ENCODE measurements at places on chromosomes 3 and 15.

DNA sequence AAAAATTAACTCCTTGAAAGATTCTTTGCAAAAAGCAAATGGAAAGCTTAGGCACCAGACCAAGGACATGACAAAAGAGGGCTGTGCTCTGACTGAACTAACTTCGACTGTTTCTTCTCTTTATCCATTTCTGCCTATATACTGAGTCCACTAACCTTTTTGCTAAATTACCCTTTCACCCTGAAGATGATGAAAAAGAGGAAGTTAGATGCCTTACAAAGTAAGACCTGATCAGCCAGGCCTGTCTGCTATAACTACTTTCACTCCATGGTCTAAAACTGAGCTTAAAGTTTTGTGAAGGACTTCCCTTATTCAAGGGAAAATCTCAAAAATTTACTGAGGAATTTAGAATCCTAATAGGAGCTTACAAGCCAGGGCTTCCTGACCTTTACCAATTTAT is 6.2 kb upstream of the IGSF10 start:
- DNase-seq: no peak

DNA sequence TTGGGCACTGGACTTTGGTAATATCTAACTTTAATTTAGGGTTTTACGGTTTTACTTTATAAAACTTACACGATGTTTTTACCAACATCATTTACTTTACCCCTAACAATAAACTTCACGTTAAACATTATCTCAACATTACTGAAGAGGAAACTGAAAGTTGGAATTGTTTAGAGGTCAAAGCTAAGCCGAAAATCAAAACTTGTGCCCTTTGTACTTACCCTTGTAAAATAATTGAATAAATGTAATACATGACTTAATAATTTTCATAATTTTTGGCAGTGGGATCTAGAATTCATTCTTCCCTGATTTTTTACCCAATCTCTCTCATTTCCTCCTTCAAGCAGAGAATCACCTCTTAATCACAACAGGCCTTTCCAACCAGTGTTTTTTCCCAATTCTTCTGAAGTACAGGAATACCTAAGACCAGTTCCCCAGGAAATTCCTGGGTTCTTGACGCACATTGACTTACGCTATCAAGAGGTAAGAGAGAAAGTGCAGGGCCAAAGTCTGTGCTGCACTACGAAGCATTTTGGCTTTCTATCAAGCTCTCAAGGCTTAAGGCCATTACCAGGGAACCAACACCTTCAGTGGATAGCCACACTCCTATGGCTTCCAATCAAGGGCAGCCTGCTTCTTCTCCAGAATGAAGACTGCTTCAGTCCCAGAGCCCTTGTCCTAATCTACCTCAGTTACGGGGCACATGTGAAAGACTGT is 11.9 kb upstream of the SEMA6D start:
- no peak for DNase-seq

DNA sequence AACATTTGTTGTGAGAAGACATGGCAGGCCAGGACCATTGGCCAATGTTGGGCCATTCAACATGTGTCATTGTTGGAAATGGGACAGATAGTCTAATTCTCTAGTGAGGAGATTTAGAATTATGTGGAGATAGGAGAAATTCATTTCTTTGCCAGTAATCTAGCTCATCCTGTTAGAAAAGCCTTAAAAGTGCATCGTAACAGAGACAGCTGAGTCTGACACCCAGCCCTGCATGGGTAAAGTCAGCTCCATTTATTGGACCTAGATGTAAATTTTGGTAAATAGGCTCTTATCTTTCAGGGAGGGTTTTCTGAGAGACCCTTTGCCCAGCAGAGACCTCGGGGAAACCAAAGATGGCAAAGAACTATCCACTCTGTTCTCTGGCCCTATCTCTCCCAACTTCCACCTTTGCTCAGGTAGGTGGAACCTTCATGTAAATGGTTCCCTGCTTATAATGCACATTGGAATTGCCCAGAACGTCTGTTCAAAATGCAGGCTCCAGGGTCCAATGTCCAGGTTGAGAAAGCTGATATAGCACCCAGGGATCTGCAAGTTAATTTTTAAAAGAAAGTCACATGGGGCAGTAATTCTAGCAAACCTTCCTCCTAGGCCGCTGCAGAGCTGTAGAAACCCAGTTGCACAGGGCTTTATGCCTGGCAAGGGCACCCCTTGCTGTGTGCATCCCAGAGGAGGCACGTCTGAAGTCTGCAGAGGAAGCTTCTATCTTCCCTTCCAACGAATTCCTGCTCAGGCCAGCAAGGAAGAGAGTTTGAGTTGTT is 365.9 kb upstream of the PROK2 start:
- no peak for DNase-seq

GRCh38 chr3:45413172-45413765 is 24.9 kb downstream of the LARS2 start:
- DNase-seq: no peak

DNA sequence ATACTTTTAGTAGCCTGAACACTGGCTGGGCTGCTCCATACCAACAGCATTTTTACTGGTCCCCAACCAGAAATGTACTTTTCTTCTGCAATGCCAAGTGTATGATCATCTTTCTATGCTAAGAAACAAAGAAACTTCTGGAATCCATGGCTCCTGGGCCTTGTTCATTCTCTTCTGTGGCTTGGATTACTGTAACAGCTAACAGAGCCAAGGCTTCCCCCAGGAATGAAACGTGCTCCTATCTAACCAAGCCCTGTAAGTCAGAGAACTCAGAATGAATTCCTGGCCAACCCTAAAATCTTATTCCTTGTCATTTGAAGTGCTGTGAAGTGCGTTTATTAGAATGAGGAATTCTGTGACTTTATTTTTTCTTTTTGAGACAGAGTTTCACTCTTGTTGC is 102.9 kb upstream of the RAD18 start:
- DNase-seq: no peak

- DNase-seq: no peak
Observed at GRCh38 chr3:36965440-36965839, 20.6 kb upstream of the TRANK1 start.

DNA sequence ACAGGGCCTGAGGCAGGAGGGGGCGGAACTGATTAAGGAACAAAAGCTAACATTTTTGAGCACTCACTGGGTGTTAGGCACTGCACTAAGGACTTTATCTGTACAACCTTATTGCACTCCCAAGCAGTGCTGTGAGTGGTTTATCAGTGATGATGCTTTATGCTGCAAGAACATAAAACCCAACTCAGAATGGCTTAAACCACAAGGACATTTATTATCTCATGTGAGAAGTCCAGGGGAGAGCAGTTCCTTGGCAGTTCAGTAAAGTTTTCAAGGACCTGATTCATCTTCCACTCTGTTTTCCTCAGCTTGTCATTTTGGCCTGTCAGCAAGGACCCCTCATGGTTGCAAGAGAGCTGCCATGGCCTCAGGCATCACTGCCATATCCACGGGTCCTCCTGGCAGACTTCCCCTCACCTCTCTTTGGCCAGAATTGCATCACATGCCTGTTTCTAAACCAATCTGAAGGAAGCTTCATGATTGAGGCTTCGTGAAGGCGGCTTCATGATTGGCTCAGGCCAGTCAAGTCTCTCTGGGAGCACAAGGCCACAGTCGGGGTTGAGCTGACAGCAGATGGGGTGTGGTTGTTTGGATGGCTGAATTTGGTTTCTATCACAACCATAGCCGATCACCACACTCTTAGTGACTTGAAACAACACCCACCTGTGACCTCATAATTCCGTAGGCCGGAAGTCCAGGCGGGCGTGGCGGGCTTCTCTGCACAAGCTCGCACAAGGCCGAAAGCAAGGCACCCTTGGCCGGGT is 15.8 kb downstream of the EFCC1 start:
- DNase-seq: no peak

- DNase-seq: no peak
Observed at GRCh38 chr3:177250151-177250550, 52.9 kb upstream of the TBL1XR1 start.

- no peak for DNase-seq
Observed at GRCh38 chr15:92806763-92807162, 93.4 kb upstream of the CHD2 start.

GRCh38 chr15:31433091-31433490 is 106.5 kb downstream of the KLF13 start:
- no peak for DNase-seq

- no peak for DNase-seq
Observed at GRCh38 chr3:120706950-120707349, 24.9 kb upstream of the HGD start.

DNA sequence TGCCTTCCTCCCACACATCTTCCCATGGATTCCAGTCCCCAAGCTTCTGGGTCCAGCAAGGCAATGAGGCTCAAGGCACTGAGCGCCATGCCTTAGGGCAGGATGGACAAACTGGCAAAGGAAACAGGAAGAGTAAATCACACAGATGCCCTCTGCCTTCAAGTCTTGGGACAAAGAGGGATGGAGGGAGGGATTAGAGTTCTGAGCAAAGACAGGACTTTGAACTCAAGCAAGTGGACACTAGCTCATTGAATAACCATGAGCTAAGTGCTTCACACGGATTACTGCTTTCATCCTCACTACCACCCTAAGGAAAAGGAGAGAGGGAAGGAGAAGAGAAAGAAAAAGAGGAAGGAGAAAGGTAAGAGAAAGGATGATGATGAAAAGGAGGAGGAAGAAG is 7.6 kb upstream of the THBS1 start:
- DNase-seq: no peak

DNA sequence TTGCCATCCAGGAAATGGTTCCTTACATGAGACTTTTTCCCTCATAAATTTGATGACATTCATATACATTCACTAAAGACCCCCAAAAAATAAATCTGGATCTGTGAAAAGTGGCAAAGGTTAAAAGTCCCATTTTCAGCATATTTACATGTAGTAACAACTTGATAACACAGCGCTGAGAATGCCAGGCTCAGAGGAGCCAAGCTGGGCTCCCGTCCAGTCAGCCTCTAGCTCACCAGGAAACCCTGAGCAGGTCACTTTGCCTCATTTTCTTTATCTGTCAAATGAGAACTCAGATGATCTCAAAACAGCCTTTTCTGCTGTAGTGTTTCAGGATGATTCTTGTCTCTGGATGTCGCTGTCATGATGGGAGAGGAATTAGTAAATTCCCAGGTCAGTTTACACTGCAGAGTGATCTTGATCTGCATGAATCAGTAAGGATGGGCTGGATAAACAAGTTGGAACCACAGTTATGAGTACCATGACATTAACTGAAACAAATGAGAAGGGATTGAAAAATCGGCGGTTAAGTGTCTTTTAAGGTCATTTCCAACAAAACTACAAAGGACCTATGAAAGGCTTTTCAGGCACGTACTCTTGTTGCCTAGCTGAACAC is 82.8 kb downstream of the PPARG start:
- no peak for DNase-seq

GRCh38 chr3:99607151-99607550 is 31.2 kb upstream of the COL8A1 start:
- no peak for DNase-seq

- no peak for DNase-seq
Observed at GRCh38 chr3:172517859-172518466, 5.3 kb downstream of the TNFSF10 start.

GRCh38 chr3:128788268-128788869 is 62.4 kb downstream of the RAB7A start:
- DNase-seq: no peak

- DNase-seq: no peak
Observed at GRCh38 chr3:187832202-187832601, 86.9 kb upstream of the BCL6 start.

GRCh38 chr15:39180483-39180933 is 400.4 kb upstream of the THBS1 start:
- no peak for DNase-seq

DNA sequence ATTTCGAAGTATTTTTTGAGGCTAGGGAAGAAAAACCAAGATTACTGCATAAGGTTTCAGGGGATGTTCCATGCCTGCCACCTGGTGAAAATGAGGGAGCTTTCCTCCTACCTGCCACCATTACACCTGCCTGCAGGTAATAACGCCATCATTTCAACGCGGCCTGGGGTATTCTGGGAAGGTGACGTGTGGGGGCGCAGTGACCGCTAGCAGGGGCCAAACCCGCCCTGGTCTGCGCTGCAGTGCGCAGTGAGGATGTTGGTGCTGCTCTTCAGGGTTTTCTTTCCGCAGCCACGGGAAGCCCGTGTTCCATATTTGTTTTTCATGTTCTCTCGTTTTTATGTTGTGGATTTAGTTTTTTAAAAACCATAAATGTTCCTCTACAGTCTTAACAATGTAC is 37.4 kb upstream of the SNRPN start:
- DNase-seq: no peak

DNA sequence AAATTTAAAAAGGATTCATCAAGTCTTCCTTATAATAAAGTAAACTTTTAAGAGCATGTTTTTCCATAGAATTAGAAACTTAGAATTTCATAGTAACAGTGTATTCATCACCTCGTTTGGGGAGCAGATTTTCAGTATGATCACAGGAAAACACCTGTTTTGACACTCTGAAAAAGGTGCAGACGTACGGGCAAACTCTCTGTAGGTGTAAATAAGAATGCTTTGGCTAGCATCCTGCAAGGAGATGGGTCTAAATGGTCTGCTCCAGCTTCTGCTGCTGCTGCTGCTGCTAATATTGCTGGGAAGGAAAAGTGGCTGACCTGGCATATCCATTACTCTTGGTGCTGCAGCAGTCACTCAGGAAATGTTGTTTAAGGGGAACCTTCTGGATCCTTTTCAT is 66.0 kb downstream of the MBNL1 start:
- no peak for DNase-seq

DNA sequence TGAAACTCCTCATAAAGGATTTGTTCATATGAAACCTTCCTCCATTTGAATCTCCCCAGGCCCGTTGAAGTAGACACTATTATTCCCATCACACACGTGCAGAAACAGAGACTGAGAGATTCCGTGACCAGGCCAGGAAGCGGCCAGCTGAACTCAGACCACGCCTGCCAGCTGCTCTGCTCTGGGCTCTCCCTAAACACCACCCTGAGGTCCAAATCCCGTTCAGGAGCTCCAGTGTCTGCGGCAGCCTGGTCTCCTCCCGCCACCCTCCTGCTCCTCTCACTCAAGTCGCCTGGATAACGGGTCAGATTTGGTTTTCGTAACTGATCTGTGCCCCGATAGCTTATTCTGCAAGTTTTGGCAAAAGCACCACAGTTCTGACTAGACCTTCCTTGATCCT is 53.6 kb upstream of the SNRPA1 start:
- no peak for DNase-seq

DNA sequence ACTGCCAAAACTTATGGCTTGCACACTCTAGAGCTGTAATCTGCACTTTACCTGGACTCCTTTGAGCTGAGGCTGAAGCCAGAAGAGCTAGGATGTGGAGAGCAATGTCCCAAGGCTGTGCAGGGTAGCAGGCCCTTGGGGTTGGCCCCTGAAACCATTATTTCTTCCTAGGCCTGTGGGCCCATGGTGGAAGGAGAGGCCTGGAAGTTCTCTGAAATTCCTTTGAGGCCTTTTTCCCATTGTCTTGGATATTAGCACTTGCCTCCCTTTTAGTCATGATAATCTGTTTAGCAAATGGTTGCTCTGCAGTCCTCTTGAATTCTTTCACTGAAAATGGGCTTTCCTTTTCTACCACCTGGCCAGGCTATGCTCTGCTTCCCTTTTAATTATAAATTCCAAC is 102.0 kb upstream of the SGO1 start:
- no peak for DNase-seq
